NCI-H226 (cell line): ENCODE measurements at places on chromosomes 6 and 20.

DNA sequence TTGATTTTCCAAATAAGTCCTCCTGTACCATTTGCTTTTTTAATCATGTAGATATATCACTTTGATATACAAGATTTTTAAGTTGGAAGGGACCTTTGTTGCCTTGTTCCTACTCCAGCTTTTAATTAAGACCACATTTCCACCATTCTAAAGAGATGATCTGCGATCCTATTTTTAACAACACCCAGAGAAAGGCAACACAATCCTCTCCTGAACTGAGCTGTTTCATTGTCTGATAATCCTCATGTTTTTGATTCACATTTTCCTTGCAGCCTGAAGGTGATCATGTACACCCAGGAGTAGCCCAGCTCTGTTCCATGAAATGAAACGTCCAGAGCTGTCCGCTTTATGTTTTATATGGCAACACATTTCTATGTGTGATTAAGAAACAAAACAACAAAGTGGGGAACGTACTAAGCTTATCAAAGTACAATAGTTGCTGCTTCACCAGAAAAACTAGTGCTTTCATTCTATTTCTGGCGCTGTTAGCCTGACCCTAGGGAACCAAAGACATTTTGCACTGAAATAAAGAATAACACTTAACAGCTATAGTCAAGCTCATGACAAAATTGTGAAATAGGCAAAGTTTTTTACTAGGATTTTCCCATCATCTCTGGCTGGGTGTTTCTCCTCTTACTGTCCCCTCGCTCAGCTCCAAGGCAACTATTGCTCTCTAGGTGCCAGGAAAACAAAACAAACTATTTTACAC is 22.6 kb upstream of the TRAF3IP2 start:
- DNase-seq = no peak

DNA sequence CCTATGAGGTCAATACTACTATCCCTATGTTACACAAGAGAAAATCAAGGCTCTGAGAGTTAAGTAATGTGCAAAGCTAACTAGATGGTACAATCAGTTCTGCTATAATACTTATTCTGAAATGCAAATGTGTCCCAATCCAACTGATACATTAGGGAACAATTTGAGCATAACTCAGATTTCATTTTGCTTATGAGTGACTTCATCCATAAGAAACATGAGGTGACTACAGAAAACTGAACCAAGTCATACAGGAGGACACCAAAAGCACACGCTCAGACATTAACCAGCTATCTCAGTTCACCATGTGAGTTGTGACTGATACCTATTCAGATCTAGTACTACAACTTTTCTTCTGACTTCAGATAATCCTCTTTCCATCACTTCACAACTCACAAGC is 179.9 kb upstream of the RUNX2 start:
- no peak for DNase-seq

- DNase-seq = peak; percentile 68
Observed at GRCh38 chr6:100366419-100366818, 98.3 kb downstream of the SIM1 start.

DNA sequence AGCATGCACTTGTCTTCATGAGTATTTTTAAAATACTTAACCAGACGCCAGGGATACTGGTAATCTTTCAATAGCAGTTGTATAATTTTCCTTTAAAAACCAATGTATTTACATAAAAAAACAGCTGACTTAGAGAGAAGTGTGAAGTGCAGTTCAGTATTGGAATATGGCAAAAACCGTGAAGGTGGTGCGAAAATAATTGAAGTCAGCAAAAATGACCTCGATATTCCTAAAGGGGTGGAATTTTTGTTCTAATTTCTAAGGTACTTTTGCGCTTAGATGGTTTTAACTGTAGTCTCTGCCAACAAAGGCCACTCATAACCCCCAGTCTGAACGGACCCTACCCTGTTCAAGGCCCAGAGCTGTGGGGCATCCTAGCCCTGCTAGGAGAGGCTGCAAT is 25.3 kb downstream of the GNAS-AS1 start:
- no peak for DNase-seq

- DNase-seq = no peak
Observed at GRCh38 chr20:63054103-63054474, 47.3 kb upstream of the BHLHE23 start.

GRCh38 chr6:147765541-147765940 is 257.1 kb downstream of the SAMD5 start:
- DNase-seq = no peak

- DNase-seq = no peak
Observed at GRCh38 chr20:23000232-23000947, 34.7 kb upstream of the SSTR4 start.

- peak; percentile 65 for DNase-seq
Observed at GRCh38 chr6:165767228-165767627, 104.2 kb upstream of the PDE10A start.

GRCh38 chr6:41451515-41452163 is 94.5 kb upstream of the FOXP4 start:
- DNase-seq = no peak

DNA sequence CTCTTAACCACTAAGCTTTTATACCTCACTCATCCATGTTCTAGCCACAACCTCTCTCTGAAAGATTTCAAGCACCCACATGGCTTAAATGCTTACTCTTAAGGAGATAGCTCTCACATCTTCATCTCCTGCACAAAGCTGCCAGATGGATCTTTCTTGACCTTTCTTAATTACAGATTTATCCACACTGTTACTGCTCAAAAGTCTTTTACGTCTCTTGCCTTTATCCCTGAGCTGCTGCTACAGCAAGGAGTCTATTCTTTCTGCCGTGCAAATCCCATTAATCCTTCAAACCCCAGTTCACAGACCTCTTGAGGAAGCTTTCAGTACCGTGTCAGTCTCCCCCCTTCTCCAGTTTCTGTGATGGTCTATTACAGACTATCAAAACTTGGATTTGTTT is 54.6 kb downstream of the B4GALT5 start:
- no peak for DNase-seq

DNA sequence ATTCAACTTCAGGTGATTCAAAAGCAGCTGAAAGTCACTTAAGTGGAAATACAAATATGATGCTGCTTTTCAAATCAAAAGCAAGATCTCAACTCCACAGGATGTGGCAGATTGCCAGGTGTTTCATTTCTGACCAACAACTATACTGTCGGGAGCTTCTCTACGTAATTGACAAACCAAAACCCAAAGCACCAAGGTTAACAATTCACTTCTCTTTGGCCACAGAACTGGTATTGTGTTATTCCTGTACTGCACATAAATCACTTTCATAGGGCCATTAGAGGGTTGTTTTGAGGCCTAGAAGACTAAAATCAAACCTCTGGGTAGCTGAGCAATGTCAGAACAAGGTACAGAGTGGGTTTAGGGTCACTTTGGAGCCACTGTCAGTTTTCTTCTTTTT is 169.7 kb downstream of the HAO1 start:
- DNase-seq = no peak

DNA sequence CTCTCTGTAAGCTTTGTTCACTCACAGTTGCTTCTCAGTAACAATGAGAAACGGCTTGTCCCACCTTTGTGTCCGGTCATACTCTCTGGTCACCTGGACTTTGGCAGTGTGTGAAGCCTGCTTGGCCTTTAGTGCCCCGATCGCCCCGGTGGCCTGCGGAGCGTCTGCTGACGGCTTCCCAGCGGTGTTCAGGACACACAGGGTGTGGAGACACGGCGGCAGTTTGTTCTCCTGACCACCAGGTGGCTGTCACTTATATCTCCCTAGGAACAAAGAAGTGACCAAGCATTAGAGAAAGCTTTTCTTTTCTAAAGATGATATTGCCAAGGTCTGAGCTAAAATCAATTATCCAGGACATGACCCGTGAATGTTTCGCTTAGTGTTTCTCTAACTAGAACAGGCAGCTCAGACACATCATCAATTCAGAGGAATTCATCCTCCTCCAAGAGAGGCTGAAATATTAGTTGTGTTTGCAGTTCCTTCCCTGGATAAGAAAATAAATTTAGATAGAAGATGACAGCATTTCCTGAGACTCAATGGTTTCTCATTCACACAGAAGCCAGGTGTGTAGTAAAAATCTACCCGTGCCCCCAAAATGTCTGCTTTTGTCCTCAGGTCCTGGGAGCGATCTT is 167.4 kb upstream of the THBS2 start:
- no peak for DNase-seq

- DNase-seq = no peak
Observed at GRCh38 chr6:142870787-142871415, 74.1 kb downstream of the HIVEP2 start.

- no peak for DNase-seq
Observed at GRCh38 chr20:53133125-53133524, 161.0 kb downstream of the TSHZ2 start.

DNA sequence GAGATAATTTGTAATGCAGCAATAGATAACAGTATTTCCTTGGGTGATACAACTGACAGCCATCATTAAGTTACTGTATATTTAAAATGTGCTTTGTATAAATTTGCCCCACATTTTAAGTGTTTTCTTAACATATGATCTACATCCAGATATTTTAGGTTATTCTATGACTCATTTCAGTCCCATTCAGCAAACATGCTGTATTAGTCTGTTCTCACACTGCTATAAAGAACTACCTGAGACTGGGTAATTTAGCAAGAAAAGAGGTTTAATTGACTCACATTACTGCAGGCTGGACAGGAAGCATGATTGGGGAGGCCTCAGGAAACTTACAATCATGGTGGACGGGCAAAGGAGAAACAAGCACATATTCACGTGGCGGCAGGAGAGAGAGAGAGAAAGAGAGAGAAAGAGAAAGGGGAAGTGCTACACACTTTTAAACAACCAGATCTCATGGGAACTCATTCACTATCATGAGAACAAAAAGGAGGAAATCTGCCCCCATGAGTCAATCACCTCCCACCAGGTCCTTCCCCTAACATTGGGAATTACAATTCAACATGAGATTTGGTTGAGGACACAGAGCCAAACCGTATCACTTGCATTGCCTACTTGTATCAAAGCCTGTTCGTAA is 9.6 kb upstream of the CHD6 start:
- DNase-seq = no peak

- DNase-seq = no peak
Observed at GRCh38 chr20:40959325-40960092, 69.1 kb upstream of the TOP1 start.

DNA sequence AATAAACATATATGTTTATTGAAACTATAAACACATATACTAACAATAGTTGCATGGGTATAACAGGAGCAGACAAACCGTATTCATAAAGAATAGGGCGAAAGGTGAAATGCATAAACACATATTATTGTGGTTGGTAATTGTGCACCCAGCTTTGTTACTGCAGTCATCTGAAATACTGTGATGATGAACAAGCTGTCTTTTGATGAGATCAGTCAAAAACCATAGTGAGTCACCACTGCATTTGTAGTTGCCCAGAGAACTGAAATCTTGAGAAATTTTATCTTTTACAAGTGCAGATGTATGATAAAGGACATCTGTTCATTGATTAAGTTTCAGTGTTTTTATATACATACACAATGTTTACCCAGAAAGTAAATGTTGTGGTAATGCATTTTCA is 133.7 kb downstream of the MYO6 start:
- DNase-seq = peak; percentile 43

- peak; percentile 41 for DNase-seq
Observed at GRCh38 chr6:9360881-9361280, 925.5 kb upstream of the SLC35B3 start.

- DNase-seq = no peak
Observed at GRCh38 chr6:157240059-157240959, 83.0 kb downstream of the TMEM242 start.

- DNase-seq = no peak
Observed at GRCh38 chr20:37903317-37904007, 535 bp downstream of the VSTM2L start.

- DNase-seq = peak; percentile 26
Observed at GRCh38 chr20:58906894-58907293, 54.4 kb downstream of the GNAS start.

- no peak for DNase-seq
Observed at GRCh38 chr6:57072108-57072507, 17.9 kb upstream of the ZNF451 start.

DNA sequence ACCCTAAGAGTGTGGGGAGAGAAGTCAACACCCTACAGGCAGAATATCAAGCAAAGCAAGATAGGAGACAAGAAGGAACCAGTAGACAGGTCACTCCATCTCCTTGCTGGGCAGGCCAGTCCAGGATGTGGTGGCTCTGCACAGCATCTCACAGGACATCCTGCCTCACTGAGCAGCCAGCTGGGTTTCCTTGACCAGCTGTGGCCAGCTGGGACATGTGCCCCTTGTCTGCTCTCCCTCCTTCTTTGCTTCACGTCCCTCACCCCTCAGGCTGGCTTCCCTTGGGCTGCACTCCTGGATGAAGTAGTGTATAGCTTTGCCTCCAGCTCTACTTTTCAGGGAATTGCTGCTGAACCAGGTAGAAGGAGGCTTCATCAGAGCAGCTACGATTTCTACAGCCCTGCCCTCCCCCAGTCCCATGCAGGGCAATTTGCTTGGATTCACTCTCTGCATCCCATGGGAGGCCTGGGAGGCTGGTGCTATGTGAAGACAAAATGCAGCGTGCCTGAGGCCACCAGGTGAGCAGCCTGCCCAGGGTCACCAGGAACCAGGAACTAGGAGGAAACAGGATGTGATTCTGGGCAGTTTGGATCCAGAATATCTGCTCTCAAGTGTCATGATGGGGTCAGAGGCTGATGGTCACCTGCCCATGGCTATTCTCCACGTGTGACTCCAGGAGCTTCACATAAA is 110.0 kb upstream of the PMEPA1 start:
- no peak for DNase-seq

GRCh38 chr20:15555913-15556312 is 1017.3 kb downstream of the KIF16B start:
- no peak for DNase-seq

DNA sequence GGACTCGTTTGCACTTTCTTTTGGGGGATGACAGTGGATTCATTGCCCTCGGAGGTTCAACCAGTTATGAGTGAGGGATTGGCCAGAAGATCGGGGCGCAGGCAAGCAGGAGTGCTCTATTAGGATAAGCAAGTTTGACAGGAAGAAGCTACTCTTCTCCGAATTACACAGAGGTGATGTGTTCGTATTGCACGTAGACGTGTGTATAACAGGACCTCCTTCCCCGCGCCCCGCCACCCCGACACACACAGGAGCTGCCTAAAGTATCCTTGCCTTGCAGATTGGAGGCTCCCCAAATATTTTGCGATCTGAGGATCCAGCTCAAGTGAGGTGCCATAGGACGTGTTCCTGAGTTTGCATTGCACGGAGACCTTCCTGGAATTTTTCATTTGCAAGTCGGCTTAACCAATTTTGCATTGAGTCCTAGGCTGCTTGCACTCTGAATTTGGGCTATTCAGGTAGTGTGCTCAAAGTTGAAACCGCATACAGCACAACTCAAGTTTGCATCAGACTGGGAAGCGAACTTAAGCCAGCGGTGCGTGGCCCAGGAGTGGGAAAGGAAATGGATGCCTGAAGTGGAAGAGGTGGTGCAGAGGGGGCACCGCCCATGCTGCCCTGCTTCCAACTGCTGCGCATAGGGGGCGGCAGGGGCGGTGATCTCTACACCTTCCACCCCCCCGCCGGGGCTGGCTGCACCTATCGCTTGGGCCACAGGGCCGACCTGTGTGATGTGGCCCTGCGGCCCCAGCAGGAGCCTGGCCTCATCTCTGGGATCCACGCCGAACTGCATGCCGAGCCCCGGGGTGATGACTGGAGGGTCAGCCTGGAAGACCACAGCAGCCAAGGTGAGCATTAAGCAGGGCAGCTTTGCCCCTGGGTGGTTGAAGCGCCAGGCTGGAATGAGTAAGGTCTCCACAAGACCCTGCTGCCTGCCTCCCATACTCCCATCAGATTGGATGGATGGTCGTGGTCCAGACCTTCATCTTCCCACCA is 770 bp downstream of the TCF19 start:
- no peak for DNase-seq
